ENCODE measurements at places on chromosomes 6 and 20.

GRCh38 chr20:62923669-62924441 is 2.5 kb downstream of the DIDO1 start:
- no peak for DNase-seq

DNA sequence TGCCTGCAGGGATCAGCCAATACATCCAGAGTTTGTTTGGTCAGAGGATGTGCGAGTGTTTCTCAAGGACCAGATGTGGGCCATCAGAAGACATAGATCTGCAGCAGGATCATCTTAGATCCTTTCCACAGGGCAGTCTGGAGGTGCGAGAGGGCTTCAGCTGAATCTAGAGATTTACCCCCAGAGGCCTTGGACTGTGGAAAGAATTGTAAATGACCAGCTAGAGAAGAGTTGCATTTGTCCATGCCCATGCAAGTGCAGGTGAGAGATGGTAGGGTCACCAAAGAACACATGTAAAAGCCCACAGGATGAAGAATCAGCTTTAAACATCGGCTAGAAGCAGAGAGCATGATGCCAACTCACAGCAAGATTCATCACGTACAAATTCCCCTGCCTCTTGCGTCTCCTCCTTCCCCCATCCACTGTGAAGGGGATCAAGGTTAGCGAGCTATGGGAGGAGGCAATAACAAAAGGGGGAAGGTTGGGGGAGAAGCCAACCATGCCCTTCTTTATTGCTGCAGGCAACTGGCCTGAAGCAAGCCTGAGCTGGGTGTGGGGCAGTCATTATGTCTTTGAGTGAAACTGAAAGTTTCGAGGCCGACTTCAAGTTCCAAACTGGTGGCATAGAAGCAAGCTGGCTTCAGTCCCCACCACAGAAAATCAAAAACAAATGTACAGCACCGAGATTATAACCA is 83.5 kb downstream of the SCML4 start:
- no peak for DNase-seq

GRCh38 chr6:446418-447366 is 55.1 kb downstream of the IRF4 start:
- DNase-seq, result no peak

- no peak for DNase-seq
Measured at GRCh38 chr20:9204979-9205378, 136.1 kb downstream of the PLCB4 start.

DNA sequence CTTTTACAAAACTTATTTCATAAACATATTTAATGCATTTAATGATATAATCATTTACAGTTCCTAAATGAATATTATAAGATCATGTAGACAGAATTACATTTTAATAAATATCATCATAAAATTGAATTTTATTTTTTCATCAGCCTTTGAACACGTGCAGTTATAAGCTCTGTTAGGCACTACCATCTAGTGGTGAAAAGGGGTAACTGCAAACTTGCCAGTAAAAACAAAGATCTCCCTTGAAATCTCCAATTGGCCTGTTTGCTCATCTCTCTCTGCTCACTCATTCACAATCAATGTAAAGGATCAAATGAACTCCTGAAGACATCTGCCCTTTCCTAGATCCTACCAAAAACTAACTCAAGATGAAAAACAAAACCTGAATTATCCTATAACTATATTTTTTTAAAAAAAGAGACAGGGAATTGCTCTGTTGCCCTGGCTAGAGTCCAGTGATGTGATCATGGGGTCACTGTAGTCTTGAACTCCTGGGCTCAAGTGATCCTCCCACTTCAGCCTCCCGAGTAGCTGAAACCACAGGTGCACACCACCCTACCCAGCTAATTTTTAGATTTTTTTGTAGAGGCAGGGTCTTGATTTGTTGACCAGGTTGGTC is 31.7 kb downstream of the SAMHD1 start:
- peak; percentile 57 for DNase-seq

DNA sequence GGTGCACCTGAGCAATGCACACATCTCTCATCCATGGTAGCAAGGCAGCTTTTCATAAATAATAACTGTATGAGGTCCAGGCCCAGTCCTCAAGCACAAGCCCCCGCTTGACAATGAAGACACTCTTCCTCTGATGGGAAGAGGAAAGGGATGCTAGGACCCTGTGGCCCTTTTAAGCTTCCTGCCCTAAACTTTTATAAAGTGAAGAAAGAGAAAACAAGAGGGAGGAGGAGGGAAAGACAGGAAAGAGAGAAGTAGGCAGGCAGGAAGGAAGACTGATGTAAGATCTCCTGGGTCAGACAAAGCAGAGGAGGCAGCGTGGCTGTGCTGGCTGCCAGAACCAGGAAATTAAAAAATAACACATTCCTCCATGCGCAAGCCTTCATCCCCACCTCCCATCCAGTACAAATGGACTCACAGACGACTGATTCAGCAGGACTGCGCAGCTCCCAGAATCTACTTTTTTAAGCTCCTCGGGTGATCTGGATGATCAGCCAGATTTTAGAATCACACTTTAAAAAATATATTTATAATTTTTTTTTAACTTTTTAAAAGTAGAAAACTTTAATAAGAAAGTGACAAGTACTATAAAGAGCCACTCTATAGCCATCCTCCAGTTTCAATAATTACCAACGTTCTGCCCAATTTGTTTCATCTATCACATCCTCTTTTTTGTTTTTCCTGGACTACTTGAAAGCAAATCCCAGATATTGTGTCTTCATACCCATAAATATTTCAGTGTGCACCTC is 16.5 kb downstream of the TNFAIP3 start:
- no peak for DNase-seq

- DNase-seq, result no peak
Measured at GRCh38 chr20:37390891-37391525, 45.1 kb downstream of the SRC start.

- DNase-seq, result no peak
Measured at GRCh38 chr20:4449957-4450715, 271.6 kb upstream of the PRND start.

- no peak for DNase-seq
Measured at GRCh38 chr6:159919011-159919511, 28.3 kb downstream of the MAS1 start.

GRCh38 chr6:52415917-52416628 is 4.1 kb upstream of the EFHC1 start:
- DNase-seq, result no peak

DNA sequence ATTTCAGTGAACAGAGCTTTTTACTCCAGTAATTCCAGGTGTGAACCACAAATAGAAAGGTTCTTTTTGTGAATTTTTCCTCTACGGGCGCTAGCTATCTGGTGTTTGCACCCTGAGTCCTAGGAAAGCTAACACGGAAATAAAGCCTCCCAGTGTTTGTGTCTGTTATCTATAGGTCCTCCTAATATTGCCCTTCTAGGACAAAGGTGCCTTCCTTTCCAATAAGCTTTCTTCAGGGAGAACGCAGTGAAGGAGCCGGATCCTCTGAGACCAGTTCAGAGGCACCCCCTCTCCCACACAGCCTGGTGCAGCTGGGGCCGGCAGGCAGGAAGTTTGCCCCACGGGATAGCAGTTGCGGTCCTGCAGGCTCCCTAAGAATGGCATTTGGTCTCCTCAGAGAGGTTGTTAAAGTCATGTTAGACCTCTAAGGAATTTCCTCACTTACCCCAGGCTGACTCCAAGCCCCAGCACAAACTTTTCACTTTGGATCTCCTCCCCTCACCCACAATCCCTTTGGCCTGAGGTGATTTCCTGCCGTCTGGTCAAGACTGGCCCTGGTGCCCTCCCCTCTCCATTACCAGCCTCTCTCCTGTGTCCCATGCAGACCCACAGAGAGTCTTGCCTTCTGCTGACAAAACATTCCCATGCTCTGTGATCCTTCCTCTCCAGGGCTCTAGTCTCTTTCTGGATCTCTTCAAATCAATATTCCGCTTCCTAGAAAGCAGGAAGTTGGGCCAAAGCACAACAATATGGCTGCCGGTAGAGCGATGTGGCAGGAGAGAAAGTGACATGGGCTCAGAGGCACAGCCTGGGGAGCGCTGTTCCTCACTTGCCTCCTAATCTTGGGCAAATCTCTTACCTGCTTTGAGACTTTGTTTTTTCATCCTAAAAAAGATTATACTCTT is 126.0 kb downstream of the MOXD1 start:
- DNase-seq, result no peak

- peak; percentile 48 for DNase-seq
Measured at GRCh38 chr20:58086763-58087561, 141.5 kb downstream of the ANKRD60 start.

GRCh38 chr6:63731930-63732329 is 96.3 kb downstream of the PHF3 start:
- no peak for DNase-seq

DNA sequence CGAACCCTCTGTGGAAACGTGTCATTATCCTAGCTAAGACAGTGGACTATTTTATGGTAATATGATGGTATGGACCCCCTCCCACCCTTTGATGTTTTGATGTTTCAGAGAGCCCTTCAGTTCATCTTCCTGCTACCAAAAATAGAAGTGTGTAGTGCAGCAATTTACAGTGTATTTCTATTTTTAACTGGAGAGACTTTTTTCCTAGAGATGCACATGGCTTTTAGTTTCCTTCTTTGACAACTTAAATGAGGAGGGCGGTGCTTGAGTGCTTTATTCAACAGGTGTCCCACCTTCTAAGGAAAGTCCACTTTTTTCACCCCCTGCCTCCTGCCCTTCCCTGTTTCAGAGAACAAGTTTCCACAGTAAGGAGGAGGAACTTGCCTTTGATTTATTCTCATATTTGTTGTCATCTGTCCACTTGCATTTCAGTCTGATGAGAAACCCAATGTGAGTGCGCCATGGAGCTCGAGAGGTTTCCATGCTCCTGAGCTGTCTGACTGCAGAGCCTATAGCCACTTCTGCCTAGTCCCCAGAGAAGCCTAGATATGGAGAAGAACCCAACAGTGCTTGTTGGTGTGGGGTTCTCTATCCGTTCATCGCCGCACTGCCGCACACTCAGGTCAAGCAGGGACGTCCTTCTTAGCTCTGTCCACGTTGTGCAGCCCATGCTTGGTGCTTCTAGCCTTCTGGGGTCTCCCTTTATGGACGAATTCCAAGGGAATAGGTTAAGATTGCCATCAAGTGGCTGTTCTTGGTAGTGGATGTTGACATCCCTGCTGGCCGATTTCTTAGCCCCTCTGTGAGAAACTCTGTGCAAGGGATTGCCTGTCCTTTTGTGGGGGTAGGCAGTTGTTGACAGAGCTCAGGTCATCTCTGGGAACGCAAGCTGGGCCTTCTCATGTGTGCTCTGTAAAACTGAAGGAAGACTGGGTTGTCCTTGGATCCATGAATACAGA is 144.2 kb downstream of the JARID2 start:
- peak; percentile 60 for DNase-seq

DNA sequence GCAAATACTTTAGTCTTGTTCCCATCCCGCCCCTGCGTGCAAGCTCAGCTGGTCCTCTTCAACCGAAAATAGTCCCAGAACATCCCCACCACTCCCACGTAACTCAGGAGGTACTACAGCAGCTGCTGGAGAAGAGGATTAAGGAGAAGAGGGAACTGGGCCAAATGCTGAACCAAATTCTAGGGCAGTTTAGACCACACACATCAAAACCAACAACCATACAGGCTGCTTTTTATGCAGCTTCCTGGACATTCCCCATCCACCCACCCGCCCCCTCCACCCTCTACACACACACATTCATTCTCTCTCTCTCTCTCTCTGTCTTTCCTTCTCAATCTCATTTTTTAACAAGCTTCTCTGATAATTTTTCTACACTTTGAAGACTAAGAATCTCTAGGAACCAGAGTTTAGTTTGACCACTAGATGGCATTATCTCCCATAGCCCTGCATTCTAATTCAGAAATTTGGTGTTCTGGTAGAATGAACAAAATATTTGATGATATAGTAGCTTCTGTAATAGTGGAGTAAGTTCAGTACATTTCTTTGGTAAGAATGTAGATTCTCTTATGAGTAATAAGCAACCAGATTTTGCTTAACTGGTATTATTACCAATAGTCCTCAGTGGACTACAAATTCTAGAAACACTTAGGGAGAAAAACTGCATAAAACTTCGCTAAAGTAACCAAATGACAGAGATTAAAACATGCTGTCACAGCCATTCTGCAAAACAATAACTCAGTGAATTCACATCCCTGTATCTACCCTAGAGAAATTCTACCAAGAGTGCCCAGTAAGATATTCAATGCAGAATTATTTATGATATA is 52.1 kb upstream of the BEND6 start:
- DNase-seq, result peak; percentile 24

GRCh38 chr20:14336686-14337085 is 726 bp downstream of the FLRT3 start:
- peak; percentile 29 for DNase-seq

DNA sequence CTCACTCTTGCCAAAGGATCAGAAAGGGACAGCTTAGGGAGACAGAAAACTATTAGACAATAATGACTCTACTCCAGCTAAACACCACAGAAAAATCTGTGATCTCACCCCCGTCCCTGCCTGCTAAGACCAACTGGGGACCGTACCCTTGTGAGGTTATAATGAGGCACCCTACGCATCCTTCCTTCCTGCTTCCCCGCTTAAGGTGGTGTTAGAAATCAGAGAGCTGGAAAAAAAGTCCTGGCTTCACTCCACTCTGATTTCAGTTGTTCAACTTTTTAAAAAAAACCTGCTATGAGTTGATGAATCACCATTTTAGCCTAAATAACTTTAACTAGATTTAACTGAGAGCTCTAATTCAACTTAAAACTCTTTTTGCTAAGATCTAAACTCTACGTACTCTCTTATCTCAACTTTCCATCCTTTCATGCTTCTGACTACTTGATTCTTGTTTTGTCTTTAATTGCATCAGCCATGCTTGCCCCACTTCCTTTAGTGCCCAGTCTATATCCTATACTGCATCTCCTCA is 35.8 kb upstream of the TMEM14A start:
- no peak for DNase-seq

DNA sequence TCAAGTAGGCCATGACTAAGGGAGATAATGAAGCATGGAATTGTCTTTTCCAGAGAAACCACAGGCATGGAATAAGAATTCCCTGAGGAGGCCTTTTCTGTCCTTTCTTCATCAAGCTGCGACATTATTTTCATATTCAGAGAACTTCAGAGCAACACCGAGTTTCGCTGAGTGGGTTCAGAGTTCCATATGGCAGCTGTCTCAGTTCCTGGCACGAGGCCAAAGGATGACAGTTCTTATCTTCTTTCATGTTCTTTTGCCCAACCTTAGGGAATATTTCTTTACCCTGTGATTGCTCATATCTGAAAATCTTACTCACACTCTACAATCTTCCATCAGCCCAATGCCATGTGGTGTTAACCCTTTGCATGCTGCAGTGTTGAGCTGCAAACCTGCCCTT is 135.3 kb upstream of the BMP2 start:
- peak; percentile 34 for DNase-seq

GRCh38 chr6:92459606-92460005 is 959.8 kb downstream of the EPHA7 start:
- DNase-seq, result no peak

DNA sequence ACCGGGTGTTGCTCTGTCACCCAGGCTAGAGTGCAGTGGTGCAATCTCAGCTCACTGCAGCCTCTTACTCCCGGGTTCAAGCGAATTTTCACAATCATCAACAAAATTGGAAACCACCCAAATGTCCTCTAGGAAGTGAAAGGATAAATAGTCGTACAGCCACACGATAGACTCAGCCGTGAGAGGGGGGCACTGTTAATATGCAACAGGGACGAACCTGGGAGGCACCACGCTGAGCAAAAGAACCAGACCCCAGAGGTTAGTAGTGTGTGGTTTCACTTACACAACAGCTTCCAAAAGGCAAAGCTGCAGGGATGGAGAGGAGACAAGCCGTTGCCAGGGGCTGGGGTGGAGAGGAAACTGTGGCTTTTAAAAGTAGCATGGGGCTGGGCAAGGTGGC is 30.1 kb upstream of the NTSR1 start:
- no peak for DNase-seq

- no peak for DNase-seq
Measured at GRCh38 chr6:1738558-1739081, 128.9 kb downstream of the FOXC1 start.

Measured in NCI-H446 (cell line).